Frontal cortex (tissue), 4 donors: ENCODE measurements at places on chromosomes 4 and X. TPM values are rescaled to one million over a fixed set of nuclear protein-coding genes. Genes with fewer than 3 reads are reported as not detected.

MORF4L2 gene
- 425 TPM for total RNA-seq

GRCh38 chr4:1234309-1234695, 14.6 kb downstream of the CTBP1 start:
- no peak for DNase-seq

GRCh38 chr4:8699063-8699385, 106.5 kb downstream of the CPZ start:
- DNase-seq: no peak

CLIC2 gene
- total RNA-seq: 4.9 TPM

DNA sequence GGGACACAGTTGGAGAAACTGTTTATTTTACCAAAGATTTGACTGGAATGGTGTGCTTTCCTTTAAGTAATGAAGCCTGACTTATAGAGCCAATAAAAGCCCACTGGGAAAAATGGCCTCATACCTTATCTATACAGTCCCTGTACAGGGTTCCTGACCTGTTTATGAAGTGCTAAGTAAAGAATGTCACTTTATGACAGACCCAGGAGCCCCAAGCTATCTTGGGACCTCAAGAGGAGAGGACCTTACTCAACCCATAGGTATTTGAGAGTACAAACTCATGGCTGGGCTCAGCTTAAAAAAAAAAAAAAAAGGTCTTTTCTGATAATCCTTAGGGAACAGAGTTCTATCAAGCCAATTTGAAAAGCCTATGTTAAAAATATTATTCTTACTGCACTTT, 1389.3 kb downstream of the RAPGEF2 start:
- DNase-seq: no peak

DNA sequence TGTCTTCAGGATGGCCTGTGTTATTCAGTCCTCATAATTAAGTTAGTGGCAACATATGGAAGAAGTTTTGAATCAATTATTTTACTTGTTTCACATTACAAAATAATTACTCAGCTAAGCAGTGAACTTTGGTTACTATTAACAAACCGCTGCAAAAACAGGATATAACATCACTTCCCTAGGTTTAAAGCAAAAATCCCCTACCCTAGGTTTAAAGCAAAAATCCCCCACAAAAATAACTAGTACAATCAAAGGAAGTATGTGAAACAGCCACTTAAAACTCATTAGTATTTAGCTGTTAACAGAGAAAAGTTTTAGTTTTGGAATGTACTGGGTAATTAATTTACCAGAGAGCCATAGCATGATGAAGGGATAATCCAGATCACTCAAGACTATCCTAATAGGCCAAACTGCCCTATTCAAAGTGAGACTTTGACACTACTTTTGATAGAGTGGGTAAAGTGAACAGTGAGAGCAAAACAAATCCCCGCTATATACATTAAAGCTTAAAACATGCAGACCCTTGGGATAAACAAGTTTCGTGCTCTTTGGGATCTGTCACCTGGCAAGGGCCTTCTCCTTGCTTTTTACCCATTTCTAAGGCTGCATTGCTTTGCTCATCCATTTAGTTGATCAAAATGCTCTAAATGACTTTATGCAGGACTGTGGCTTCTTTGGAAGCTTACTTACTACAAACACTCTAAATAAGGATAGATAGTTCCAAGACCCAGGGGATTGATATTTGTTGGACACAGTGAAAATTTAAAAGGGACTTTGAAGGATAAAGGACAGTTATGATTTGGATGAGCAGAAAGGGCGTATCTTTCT, 36.4 kb upstream of the GPR174 start:
- no peak for DNase-seq

DNA sequence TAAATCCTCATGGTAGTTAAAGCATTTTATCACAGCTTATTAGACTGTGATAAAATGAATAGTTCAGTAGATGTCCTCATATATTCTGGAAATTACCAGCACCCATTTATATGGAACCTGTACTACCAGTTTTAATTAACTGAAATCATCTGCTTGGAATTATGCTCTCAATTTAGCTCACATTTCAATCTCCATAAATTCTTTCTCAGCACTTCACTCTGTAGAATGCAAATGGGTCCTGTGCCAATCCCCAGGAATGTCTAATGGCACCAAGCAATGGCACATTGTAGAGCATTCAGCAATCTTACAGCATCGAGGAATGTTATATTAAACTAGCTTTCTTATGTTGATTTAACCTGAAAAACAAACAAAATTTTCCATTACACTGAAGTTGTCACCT, 355.1 kb downstream of the PDHA2 start:
- DNase-seq: no peak

DNA sequence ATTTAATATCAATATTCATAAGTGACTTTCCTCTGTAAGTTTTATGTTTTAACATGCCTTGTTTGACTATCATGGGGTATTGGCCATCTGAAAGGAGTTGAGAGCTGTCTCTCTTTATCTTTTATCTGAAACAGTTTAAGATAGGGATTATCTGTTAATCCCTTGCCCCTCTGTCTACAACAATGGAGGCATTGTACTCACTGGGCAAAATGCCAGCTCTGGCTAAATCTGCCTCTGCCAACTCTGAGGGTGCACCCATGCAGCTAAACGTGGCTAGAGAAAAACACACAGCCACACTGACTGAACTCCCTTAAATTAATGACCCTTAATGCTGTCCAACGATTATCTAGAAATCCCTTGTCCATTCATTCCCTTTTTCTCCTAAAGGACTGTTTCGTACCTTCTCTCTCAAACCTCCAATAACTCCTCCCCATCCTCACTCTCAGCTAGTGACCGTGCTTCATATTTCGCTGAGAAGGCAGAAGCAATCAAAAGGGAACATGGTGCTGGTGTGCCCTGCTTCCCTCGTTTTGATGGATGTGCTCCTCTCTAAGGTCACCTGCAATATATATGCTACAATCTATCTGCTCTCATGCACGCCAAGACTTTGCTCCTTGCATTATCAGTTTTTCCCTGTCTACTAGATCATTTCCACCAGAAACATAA, 10.3 kb downstream of the PHKA2 start:
- no peak for DNase-seq

DNA sequence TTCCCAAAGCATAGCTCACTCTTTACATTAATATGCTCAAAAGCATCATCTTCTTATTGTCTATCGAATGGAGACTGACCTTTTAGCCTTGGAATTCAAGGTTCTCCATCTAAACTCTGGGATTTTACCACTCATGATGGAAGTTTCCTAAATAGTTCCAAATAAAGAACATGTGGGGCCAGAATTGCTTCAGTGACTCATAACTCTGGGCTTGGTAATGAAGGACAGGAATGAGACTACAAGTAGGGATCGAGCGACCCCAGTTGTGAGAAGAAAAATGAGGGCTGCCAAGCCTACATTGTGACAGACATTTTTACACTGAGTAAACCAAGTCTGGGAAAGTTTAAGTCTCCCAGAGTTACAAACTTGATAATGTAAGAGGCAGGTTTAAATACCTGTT, 269.9 kb downstream of the CBLL2 start:
- no peak for DNase-seq
